ENCODE measurements at places on chromosomes 12 and 14.

DNA sequence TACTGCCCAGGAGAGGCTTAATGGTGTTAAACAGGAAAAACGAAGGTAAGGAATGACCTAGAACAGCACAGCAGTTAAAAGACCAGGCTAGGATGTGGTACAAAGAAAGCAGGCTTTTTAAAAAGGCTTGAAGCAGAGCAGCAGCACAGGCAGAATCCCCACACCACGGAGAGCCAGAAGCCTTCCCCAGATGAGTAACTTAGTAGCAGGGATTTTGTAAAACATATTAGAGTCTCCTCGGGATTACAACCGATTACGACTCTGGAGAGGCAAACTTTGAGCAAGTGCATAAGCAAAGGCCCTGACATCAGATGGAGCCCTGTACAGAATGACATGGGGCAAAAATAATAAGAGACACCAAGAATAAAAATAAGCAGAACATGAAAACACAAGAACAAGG is 37.1 kb upstream of the DHRS4 start:
- DNase-seq, result no peak

DNA sequence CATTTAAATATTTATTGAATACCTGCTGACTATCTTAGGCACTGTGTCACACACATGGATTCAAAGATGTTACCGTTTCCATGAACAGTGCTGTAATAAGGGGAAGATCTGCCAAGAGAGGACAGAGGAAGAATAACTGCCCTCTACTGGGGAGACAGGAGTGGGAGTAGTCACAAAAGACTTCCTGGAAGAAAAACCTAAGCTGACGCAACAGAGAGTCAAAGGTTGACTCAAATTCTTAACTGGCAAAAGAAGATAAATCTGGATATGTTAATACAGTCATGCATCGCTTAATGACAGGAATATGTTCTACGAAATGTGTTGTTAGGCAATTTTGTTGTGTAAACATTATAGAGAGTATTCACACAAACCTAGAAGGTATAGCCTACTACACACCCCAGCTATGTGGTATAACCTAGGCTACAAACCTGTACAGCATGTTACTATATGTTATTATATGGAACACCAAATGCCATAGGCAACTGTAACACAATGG is 51.5 kb downstream of the DCAF5 start:
- DNase-seq, result no peak

GRCh38 chr12:48038085-48038484 is 33.8 kb upstream of the COL2A1 start:
- DNase-seq, result no peak

GRCh38 chr12:104480826-104481440 is 24.2 kb downstream of the CHST11 start:
- no peak for DNase-seq

- DNase-seq, result no peak
These were observed 1.3 kb upstream of the CD27 start for GRCh38 chr12:6443361-6443983.

- DNase-seq, result no peak
These were observed 125.1 kb upstream of the GRIP1 start for GRCh38 chr12:66803930-66804329.

DNA sequence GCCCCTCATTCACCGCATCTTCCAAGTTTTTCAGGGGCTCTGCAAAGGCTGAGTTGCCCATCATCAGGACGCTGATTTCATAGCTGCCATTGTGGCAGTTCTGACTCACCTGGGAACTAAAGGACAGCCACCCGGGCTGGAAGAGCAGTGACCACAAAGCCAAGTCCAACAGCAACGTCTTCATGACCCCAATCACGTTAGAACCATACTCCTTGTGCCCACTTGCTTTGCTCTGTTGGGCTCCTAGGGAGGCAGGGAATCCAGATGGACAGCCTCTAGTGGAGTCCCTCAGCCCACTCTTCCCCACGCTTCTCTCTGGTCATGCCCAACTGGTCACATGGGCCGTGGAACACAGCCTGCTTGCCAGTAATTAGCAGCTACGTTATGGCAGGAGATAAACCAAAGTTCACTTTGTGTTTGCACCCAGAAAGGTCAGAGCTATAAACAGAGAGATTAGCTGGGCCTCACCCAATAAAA is at the start of gene GUCY2C:
TSS of gene GUCY2C (minus strand) at position 335 of the 477 bp plus-strand sequence. CDS start at position 184, 151 bp downstream.
- no peak for DNase-seq

DNA sequence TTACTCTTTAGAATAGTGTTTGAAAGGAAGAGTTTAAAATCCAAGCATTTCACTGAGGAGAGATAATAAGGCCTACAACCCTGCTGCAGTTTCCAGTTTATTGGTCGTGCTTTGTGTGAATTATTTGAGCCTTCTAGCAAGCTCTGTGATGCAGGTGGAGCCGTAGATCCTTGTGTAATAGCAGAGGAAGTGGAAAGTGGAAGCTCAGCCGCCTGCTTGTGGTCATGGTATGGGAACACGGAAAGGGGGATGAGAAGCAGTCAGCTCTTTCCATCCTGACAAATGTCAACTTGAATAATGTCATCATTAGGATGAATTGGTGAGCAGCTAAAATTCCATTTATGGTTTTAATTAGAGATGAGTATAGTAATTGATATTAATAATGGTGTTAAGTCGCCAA is 29.1 kb downstream of the SYNE2 start:
- DNase-seq, result no peak

GRCh38 chr12:31832740-31833729 is 104.2 kb upstream of the AMN1 start:
- DNase-seq, result no peak

- DNase-seq, result no peak
These were observed 11.7 kb downstream of the CAMKK2 start for GRCh38 chr12:121284551-121285390.

DNA sequence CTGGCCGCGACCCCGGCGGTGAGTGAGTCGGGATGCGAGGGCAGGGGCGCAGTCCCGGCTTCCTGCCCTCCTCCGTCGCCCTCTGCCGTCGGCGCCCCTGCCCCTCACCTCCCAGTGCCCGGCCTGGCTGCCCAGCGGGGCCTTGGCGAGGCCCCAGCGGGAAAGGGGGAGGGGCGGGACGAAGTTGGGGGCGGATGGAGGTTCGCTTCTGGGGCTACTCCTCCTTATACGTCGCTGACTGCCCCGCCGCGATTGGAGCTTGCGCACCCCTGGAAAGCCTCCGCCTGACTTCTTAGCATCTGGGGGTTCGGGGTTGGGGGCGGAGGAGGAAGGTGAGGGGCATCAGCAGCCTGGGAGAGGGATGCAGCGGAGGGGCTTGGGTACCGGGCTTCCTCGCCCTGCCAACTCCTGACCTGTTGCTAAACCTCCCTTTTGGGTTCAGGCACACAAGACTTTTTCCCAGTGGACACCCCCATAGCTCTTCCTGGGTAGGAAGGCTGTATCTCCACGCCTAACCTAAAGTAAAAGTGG is 406 bp downstream of the TMEM263 start:
- DNase-seq, result no peak

DNA sequence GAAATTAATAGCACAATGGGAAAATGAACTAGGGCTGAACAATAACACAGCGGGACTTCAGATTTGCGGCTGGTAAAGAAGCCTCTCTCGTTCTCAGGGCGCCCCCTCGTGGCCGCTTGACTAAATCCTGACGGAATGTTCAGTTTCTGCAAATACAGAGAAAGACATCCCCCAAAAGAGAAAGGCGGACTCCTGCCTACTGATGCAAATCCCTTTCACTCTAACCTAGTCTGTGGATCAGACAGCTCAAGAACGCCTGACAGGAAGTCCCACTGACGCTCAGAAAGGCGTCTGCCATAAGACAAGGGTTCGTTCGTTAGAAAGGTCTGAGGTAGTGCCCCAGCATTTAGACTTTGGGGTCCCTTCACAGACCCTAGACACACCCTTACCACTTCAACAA is 2.5 kb downstream of the NUAK1 start:
- DNase-seq, result no peak

- no peak for DNase-seq
These were observed 101.2 kb downstream of the PEBP1 start for GRCh38 chr12:118237052-118237665.

DNA sequence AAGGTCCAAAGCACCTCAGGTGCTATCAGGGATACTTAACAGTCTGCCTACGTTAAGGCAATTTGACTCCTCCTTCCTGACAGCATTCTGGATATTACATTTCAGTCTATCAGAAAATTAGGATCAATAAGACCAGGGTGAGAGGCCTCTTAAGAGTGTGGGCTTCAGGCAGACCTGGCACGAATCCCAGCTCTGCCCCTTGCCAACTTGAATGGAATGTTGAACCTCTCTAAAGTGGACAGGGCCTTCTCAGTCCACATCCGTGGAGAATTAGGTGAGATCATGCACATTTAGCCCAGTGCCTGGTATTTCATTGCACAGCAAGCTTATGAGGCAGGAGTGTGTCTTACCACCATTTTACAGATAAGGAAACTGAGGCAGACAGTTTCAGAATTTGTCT is 25.9 kb downstream of the DCAF4 start:
- peak; percentile 17 for DNase-seq

- peak; percentile 88 for DNase-seq
These were observed 28.7 kb downstream of the CCDC85C start for GRCh38 chr14:99575043-99576023.

- no peak for DNase-seq
These were observed 28.2 kb downstream of the HIGD1C start for GRCh38 chr12:50980545-50980944.

- no peak for DNase-seq
These were observed 91.3 kb downstream of the DAD1 start for GRCh38 chr14:22497671-22498093.

DNA sequence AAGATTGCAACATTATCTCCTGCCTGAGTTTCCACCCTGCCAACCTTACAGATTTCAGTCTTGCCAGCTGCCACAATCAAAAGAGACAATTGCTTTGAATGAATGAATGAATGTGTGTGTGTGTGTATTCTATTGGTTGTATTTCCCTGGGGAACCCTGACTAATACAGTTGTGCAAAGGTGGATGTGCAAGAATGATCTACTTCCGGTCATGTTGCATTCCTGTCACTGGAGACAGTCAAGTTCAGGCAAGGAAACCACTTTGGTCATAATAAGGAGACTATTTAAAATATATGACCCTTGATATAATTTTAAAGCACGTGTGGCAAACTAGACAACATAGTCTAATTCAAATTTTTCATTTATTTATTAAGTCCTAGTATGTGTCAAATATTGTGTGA is 13.1 kb downstream of the RERG start:
- no peak for DNase-seq

GRCh38 chr14:25118671-25119070 is 68.7 kb upstream of the STXBP6 start:
- no peak for DNase-seq

- DNase-seq, result no peak
These were observed 6.0 kb upstream of the CSAD start for GRCh38 chr12:53186745-53187144.

GRCh38 chr12:98799146-98799810 is 154.2 kb downstream of the APAF1 start:
- no peak for DNase-seq

DNA sequence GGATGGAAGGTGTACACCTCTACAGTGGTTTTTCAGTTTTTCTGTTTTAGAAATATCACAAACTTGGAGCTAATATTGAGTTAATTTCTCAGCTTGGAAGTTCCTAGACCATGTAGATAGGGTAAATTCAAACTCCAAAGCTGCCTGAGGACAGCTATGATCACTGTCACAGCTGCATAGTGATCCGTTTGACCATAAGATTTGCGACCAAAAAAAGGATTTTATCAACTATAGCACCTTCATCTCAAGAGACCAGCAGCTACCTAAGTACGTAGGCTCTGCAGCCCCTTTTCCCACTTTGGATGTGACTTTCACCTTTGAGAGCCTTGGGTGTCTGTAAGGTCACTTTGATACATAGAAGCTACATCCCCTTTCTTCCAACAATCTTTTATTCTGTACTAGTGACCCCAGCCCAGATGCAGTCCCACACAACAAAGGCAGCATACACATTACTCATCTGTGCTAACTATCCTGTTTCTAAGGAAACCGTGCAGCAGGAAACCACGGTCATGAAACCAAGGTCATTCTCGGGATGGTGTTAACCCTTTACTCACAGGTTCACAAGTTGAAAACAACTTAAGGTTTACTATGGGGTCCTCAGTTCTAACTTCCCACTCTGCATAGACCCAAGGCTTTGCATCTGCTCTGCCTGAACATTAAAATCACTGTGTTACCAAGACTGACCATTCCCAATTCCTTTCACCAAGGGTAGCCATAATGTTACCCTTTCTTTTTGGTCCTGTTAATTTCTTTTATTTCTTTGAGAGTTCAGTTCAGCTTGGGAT is 75.4 kb downstream of the IFT81 start:
- peak; percentile 37 for DNase-seq

DNA sequence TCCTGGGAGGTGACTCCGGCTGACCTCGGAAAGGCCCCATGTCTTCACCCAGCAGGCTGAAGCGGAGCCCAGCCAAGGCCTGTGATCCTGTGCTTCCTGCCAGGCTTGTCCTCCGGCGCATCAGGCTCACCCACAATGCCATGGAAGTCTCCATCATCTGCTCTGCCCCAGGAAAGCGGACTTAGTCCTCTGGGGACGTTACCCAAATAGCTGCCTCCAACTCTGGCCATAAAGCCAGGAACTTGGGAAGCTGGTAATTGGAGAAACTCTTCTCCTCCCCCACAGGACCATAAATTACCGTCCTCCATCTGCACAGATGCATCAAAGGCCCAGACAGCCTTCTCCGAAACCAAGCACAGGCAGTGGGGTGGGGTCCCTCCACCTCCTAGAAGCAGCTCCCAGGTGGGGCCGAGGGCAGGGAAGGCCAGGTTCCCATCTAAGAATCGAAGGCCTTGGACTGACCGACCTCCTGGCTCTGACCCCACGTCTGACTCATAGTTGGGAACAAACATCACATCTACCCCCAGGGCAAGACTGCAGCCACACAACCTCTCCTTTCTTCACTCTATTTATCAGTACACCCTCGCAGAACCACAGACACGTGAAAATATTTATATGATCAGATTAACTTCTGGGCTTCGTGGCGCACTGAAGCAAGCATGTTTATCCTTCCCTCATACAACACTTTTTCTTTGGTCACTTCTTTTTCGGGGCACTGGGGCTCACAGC is 56.4 kb downstream of the PITPNM2 start:
- no peak for DNase-seq

DNA sequence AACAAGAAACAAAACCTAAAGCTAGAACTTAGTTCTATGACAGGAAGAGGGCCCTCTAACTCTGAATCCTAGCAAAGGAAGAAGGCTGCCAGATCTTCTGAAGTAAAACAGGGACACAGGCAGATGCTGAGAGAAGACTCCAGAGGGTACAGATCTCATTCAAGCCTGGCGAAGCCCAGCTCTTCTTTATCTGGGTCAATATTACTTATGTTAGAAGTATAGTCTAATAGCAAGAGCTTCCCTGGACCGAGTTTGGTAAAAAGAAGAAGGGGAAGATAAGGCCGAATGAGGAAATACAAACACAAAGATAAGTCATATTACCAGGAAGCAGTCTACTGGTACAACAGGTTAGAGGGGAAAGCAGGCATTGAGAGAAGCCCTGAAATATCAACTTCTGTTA is 79.9 kb upstream of the CCDC91 start:
- no peak for DNase-seq
